ENCODE measurements at places on chromosomes 5 and 9.

DNA sequence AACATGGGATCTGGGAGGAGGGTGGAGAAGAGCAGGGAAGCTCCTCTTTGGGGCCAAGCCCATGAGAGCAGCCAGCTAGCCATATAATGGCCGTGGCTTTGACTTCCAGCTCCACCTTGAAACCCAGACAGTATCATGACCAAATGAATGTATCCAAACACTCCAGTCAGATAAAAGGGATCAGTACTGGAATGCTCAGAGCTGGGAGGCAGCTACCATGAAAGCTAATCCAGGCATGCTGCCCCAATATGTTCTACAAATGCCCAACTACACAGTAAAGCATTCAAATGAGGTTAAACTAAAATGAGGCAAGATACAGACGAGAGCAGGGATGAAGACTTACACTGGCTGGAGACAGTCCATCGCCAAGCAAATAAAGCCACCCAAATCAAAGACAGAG is 69.4 kb downstream of the FRMD3 start:
- DNase-seq = no peak

DNA sequence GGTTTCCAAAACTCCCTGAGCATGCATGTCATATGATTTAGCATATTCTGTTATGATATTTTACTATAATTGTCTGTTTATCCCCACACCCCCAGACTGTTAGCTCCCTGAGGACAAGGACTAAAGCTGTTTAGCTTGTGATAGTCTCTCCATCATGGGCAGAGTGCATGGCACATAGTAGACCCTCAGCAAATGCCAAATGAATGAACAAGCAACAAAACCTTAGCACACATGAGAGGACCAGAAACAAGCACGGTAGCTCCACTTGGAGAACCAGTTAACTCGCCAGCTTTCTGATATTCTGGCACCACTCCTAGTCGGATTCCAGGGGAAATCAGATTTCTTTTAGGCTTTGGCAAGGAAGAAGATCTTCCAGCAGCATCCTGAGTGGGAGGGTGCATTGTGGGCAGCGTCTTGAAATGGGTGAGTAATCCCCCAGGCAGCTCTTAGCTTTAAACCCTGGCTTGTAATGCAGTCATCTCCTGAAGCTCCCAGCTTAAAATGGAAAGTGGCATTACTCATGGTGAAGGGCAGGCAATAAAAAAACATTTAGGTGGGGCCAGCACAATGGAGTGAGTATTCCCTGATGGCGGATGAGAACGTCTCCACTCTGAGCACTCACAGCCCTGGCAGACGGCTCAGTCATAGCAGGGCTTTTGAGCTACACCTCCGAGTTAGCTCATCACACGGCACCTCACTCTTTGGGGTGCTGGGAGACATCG is 41.1 kb downstream of the FGF1 start:
- DNase-seq = peak; percentile 96

GRCh38 chr9:115202181-115202580 is 84.2 kb upstream of the TNC start:
- no peak for DNase-seq

DNA sequence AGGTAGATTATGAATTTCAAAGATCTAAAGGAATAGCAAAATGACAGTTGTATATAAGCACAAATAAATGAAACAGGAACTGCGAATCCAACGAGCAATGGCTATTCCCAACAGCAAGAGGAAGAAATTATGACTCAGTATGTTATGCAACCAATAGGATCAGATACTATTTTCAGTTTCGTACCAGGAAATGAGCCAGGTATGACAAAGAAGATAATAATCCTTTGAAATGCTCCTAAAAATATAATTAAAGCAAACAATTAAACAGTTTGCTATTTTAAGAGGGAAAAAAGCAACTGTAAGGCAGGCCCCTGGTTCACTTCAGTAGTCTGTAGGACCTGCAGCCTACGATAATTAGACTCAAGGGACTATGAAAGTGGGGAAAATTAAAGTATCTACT is 58.9 kb downstream of the AUH start:
- DNase-seq = peak; percentile 60

DNA sequence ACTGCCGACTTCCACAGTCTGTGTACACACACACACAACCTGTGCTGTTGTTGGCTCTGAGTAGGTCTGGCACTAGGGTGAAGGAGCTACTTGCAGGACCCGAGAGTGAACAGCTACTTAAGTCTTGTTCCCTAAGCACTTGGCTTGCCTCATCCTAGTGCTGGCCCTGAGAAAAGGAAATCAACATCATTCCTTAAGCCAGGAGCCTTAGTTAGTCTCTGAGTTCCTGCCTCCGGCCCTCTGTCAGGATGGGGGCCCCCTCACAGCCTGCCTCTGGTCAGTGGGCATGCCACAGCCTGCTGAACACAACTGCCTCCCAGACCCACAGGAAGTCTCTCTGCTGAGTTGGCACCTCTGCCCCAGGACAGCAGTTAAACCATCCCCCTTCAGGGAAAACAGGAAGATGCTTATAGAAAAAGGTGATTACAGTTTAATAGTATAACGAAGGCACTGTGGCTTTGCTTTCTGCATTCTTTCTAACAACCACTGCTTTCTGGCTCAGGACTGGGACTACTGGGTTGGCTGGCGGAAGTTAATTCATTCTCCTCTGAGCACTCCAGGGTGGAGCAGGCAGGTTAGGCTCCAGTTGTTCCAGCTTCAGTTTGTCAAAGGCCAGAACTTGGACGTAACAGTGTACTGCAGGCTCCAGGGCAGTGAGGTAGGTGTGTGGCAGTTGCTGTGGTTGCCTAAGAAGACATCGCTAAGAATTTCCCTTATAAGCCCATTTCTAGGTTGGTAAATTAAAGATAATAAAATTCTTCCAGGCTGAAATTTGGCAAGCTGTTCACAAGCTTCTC is 2.8 kb downstream of the MAMDC2 start:
- no peak for DNase-seq

GRCh38 chr9:70760228-70760627 is 345.8 kb upstream of the KLF9 start:
- no peak for DNase-seq

DNA sequence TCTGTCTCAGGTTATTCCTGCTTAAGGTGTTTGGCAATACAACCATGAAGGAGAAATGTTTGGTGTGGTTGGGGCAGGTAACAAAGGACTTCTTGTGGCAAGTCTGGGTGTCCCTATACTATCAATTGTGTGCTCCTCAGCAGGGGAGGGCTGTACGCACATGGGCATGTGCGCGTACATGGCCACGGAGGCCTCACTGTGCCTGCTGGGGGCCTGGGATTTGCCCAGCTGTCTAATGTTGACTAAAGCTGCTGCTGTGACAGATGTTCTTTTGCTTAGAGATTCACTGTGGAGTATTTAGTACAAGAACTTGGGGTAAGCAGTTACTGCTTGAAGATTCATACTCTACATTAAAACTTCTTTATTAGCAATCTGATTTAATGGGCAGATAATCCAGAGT is 97.5 kb downstream of the HSPA4 start:
- DNase-seq = no peak

- DNase-seq = no peak
Measured at GRCh38 chr5:138241688-138242571, 28.8 kb upstream of the CDC23 start.

- no peak for DNase-seq
Measured at GRCh38 chr9:70603020-70603411, 188.6 kb upstream of the KLF9 start.

DNA sequence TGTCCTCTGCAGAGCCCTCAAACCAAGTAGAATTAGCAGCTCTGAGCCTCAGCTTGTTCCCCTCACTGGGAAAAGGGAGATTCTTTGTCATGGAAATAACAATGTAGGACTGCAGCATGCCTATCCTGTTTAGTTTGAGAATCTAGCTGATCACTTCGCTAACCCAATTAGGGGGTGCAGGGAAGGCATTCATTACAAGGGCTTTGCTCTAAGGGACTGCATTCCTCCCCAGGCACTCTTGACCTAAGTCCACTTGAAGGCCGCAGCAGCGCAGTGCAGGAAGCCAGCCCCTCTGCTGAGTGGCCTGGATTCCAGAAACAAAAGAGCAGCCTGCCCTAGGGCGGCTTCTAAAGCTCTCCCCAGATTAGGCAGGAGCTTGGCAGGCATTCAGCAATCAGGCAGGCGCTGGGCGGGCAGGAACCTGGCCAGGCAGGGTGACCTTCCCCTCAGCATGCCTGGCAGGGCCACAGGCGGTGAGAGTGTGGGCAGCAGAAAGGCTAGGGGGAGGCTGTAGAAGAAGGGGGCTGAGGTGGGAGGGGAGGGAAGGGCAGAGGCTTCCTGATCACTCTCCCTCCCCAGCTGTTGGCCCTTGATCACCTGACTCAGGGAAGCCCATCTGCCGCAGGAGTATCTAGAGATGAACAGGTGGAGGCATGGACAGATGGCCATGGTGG is 24.8 kb downstream of the CCNJL start:
- no peak for DNase-seq

GRCh38 chr9:89730715-89731114 is 125.9 kb downstream of the GADD45G start:
- no peak for DNase-seq

GRCh38 chr9:112997236-112997941 is 14.6 kb downstream of the ZNF883 start:
- no peak for DNase-seq

DNA sequence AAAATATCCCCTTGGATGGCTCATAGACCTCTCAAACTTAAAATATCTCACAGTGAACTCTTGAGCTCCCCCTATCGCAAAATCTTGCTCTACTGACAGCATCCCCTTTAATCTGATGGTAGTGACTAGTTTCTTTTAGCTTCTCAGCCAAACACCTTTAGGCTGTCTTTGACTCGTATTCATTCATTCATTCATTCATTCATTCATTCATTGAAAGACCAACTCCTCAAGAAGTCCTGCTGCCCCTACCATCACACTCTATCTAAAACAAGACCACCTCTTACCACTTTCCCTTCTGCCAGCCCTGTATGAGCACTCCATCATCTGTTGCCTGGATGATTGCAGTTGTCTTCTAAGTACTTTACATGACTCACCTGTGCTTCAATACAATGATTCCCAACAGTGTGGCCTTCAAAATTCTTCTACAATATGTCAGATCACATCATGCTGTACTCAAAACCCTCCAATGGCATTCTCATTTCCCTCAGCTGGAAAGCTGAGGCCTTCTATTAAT is 46.8 kb downstream of the ITGA2 start:
- no peak for DNase-seq

GRCh38 chr5:117604845-117605244 is 1030.2 kb upstream of the SEMA6A start:
- no peak for DNase-seq

DNA sequence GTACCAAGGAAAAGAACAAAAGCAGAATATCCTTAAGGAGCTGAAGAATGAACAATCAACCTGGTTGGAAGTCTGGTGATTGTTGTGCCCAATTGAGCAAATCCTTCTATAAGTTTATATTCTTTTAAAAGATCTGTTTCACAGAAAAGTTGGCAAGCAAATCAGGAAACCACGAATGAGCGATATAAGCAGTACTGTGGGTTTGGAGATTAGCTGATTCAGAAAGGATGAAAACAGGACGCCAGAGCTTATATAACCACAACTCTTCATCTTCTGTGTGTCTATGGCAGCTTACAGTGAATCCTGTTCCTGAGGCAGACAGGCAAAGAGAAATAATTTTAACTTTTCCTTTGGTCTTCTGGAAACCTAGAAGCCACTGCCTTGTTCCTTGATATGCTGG is 61.7 kb downstream of the SLC38A9 start:
- DNase-seq = no peak

DNA sequence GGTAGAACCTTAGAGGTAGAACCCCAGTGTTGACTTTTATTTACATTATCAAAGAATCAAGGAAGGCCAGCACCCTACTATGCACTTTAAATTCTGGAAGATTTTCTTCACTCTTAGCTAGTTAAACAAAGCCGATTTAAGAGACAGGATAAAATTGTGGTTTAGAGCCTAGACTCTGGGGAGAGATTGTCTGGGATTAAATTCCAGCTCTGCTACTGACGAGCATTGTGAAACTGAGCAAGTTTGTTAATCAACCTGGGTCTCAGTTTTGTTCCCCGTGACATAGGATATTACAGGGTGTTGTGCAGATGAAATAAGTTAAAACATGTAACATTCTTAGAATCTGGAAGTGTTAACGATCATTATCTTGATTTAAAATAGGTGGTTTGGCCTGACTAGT is 83.5 kb downstream of the FEM1C start:
- DNase-seq = no peak

DNA sequence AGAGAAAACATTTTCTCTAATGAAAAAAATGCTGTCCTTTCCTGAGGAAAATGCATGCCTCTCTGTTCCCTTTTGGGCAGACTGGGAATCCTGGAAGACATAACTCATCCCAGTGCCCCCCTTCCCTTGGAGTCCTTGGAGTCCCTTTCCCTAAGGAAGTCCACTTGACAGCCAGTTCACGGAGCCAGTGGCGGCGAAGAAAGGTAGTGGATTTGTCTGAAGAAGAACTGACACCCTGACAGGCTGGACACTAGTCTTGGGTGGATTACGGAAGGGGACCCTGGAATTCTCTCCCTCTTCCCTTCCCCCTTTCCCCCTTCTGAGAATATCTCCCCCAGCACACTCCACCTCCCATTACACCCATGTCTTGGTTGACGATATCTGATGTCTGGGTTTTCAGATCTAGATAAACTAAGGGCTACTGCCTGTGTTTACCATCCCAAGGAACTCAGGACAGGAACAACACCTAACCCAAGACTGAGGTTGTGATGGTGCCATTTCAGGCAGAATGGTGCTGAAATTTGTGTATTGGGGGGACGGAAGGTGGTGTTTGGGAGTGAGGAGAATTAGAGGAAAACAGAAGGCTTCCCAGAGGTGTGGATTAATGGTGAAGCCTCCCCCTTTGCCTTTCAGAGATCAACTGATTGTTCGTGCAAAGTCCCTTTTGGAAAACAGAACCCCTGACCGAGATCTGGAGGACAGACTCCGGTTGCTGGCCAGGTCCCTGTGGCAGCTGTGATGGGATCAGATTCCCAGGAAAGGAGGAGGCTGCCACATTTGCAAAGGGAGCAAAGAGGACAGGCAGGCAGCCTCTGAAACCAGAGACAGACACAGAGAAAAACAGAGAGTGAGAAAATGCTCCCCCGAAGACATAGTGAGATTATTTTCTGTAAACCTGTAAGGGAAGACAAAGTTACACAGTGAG is 704 bp downstream of the SPARC start:
- DNase-seq = no peak

- DNase-seq = no peak
Measured at GRCh38 chr9:135413461-135413860, 66.1 kb upstream of the PPP1R26 start.

DNA sequence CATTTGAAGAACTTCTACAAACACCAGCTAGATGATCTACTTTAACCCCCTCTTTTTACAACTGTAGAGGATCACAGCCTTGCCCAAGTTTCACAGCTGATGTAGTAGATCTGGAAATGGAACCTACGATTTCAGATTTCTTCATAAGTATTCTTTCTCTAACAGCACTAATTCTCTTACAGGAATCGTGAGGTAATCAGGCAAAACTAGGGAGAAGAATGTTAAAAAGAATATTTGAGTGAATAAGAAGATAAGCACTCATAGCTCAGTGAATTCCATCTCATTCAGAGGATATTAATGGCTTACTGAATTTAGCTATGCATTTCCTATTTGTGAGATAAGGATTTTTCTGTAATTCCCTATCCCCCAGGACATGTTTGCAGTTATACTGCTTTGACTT is 42.1 kb downstream of the NADK2 start:
- DNase-seq = no peak
